Choroid plexus epithelial cell (primary cell): ENCODE measurements at places on chromosomes 7 and 10.

- no peak for DNase-seq
Observed at GRCh38 chr10:97058521-97058920, 127.2 kb downstream of the SLIT1 start.

DNA sequence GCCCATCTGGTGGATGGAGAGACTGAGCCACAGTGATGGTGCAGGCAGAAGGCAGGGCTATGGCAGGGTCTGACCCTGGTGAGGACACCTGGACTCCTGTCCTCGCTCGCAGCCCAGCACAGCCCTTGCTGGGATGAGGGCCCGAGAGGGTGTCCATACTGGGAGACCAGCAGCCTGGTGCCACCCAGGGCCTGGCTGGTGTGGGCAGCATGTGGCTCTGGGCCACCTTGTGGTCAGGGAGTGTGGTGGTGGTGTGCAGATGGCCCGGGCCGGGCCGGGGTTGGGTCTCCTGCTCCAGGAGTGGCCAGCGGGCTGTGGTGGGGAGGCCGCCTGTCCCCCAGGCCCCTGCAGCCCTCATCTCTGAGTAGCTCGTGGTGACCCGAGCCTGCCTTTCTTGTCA, 14.9 kb downstream of the ADCY1 start:
- DNase-seq: no peak

- no peak for DNase-seq
Observed at GRCh38 chr7:103680161-103681144, 234.4 kb upstream of the SLC26A5 start.

DNA sequence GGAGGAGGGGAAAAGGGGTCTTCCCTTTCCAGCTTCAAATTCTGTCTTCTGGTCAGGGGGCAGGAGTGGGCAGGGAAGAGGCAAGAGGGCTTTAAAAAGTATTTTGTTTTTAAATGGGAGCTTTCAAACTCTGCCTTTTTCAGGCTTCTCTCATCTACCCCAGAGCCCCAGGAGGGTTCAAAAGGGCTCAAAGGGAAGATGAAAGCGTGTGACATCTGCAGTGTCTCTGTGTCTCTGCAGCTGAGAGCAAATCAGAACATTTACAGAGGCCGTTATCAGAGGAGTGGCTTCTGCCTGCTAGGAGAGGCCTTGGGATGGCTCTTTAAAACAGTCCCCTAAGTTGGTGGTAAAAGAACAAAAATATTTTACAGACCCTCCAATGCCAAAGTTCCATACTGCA, 30.3 kb downstream of the TRIM8 start:
- DNase-seq: no peak

GRCh38 chr7:47374538-47374937, 207.4 kb downstream of the TNS3 start:
- no peak for DNase-seq

DNA sequence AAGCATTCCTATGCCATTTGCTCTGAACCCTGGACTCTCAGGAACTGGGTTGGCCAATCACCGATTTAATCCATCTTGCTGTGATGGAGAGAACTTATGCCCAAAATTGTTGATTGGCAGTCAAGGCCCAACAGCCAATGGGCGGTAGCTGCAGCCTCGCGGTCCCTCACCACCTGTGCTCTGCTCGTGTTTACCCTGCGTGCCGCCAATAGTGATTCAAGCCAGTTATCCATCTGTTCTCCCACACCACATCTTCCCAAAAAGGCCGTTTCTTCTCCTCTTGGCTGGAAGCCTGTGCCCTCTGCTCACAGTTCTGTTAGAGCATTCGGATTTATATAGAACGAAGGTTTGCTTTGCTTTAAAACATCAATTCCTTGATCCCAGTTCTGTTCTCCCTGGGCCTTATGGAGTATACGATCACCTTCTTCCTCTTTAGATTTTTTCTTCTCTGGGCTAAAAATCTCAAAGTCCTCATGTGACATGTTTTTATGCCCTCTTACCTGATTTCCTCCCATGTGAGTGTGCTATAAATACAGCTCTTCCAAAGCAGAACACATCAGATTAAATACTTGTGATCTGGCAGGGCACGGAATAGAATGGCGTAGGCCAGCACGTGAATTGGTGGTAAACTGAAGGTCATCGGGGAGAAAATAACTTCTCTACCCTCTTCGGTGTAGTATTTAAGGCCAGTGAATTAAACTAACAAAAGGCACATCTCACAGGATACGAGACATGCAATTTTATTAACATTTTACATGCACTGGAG, 212.8 kb downstream of the NSUN6 start:
- no peak for DNase-seq
